ENCODE measurements at places on chromosomes 3 and 15.

DNA sequence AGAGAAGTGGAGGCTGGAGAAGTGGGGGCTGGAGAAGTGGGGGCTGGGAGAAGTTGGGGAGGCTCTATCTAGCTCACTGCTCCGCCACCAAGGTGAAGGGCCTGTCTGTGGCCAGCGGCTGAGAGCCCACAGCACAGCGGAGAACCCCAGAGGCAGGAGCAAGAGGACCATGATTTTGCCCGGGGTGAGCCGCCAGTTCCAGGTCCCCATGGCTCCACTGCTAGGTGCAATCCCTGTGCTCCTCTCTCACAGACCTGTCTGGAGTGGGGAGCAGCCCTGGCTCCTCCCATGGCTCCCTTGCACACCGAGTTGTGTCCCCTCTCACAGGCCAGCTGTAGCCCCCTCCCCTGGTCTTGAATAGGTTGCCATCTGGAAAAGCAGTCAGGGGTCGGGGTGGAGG, 4.7 kb upstream of the NRROS start:
- no peak for DNase-seq

DNA sequence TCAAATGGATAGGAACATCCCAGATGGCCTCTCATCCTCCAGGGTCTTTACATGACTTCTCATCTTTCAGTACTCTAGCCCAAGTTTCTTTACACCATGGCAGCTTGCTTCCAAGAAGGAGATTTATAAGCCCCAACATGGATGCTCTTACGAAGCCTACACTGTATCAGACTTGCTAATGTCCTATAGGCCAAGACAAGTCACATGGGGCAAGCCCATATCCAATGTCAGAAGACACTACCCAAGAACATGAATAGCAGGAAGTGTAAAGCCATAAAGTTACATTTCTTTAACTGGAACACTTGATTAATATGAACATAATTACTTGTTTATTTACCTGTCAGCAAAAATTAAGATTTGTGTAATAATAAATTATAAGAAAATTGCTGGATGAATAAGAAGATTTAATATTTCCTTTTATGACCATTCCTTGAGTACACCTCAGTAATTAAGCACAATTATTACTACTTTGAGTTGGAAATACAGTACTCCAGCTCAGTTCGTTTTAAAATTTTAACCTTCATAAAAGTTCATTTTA, 5.1 kb downstream of the SPESP1 start:
- DNase-seq: no peak

GRCh38 chr3:128470134-128470899, 3.6 kb upstream of the DNAJB8 start:
- no peak for DNase-seq

DNA sequence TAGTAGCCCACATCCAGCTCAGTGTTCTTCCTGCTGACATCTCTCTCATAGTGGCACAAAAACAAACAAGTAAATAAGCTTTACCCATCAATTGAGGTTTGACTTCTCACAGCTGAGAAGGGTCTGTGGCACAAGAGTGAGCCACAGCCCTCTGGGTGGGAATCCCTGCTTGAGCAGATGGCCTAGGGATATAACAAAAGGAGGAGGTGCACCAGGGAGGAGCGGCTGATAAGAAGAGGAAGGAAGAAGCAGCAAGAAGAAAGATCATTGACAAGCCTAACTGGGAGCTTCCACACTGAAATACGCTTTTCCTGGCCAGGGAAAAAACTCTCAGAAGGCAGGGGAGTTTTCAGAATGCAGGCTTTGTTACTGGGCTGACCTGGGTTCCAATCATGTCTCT, 279.8 kb downstream of the UACA start:
- DNase-seq: no peak

Measured in GF-D8 (cell line).